EL (cell line): ENCODE measurements at places on chromosomes 3 and 15.

DNA sequence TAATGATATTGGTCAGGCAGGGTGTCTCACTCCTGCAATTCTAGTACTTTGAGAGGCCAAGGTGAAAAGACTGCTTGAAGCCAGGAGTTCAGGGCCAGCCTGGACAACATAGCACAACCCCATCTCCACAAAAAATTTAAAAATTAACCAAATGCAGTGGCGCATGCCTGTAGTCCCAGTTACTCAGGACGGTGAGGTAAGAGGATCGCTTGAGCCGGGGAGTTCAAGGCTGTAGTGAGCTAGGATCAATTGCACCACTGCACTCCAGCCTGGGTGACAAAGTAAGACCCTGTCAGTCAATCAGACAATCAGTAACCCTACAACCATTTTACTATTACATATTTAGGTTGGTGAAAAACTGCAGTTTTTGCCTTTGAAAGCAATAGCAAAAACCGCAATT lies 43.0 kb downstream of the RBM15B start:
- no peak for DNase-seq

DNA sequence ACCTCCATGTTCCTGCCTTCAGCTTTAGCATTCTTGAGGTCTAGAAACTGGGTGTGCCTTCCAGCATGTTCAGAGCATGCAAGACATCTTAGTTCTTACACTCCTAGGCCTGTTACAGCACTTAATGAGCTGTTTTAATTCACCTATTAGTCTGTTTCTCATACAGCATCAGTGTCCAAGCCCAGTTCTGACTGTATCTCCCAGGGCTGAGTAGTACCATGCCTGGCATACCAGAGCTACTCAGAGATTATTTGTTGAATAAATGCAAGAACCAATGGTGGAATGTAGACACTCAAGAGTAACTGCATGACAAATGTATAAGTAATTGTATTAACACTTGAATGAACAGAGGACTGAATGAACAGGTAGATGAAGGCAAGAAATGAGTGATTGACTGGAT lies 61.8 kb upstream of the SCN5A start:
- no peak for DNase-seq

- peak; percentile 28 for DNase-seq
Observed at GRCh38 chr15:39530480-39531342, 50.2 kb upstream of the THBS1 start.

DNA sequence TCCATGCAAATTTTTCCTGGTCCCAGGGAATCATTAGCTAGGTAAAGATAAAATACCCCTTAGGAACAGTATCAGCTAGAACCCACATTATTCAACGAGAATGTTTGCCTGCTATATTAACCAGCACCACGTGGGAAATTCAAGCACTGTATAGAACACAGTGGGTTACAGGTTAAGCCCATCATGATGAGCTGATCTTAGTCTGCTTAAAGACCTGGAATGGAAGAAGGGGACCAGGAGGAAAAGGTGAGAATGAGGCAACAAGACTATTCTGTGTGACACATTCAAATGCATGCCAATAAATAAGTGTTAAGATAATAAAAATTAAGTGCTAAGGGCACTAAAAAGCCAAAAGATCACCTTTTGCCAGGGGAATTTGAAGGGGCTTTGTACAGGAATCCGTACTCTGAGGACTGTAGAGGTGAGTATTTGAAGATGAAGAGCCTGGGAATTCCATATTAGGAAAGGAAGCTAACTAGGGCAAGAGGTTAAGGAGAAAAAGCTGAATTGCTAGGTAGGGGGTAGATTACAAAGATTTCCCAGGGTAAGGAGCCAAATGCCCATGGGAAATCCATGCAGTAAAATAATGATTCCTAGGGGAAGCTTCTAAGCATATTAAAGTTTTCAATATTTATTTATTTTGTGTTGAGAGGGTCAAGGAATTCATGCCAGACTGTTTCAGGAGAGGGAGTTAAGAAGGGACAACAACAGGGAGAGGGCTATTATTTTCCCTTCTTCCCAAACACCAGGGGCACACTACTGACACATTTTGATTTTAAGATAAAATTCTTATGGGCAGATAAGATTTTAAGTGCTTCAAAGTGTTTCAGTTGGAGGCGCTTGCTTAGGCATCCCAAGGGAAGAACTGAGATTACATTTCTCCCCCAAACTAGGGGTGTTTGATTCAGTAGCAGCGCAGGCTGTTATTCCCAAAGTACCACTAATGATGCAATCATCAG lies 2.3 kb upstream of the MED12L start:
- no peak for DNase-seq
